ENCODE measurements at places on chromosomes 16 and 17. TPM values are rescaled to one million over a fixed set of nuclear protein-coding genes. Genes with fewer than 3 reads are reported as not detected.

CDC42EP4 gene
- total RNA-seq = 3.0 TPM

CACNG5 gene
- not detected for total RNA-seq

SULT1A1 gene
- 13.2 TPM for total RNA-seq

RTN4RL1 gene
- 0.84 TPM for total RNA-seq

FGF11 gene
- total RNA-seq = 21.3 TPM

KRT20 gene
- total RNA-seq = not detected
